Jurkat, Clone E6-1 (cell line): ENCODE measurements at places on chromosomes 1 and 21.

- no peak for DNase-seq
These were observed 5.4 kb downstream of the SPEN start for GRCh38 chr1:15852828-15853302.

DNA sequence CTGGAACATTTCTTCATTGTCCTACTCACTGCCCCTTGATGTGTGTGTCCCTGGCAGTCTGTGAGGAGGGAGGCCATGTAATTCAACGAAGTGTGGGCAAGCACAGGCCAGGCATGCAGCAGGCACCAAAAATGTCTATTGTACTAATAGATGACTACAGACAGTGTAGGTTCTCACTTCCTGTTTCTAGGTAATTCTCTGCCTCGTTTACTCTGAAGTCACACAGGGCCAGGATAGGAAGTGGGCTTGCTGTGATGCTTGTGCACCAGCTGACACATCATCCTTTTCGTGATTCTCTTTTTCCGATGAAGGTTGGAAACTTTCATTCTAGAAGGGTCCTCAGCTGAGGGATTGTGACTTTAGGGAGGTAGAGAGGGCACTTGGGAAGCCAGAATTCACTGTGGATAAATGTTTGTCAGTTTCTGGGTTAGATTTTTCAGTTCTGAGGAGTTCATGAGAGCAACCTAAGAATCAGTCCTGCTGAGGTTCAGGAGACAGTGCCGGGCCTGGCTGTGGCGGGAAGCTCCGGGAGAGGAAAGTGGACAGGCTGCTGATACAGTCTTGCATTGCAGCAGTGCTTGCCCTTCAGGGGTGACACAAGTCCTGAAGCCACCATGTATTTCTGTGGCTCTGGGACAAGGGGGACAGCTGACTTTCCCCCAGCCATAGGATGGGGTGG is 4.3 kb upstream of the CSF1 start:
- peak; percentile 70 for DNase-seq

GRCh38 chr1:40856656-40857302 is 5.4 kb downstream of the CITED4 start:
- DNase-seq = no peak

- DNase-seq = no peak
These were observed 325.8 kb downstream of the SMYD3 start for GRCh38 chr1:246181241-246181640.

DNA sequence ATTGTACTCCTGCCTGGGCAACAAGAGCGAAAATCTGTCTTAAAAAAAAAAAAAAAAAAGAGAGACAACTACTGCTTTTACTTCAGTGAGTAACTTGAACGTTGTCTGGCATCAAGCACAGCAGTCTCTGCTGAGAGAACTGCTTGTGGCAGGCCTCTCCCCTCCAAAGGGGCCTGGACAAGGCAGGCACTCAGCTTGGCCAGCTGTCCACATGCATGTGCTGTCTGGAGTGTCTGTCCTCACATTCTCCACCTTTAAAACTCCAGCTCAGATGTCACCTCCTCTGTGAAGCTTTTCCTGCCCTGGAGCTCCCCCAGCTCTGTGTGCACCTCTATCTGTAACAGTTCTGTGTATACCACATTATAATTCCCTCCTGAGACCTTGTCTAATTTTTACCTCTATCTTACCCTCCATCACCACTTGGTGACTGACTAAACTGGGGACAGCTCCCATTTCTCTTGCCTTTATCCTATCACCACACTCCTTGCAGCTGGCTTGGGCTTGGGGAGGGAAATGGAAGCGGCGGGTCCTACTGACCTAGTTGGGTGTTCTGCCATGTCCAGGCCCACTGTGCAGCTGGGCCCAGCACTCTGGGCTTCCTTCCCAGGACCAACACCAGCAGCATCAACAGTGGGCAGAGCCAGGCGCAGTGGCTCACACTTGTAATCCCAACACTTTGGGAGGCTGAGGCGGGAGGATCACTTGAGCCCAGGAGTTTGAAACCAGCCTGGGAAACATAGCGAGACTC is 71.4 kb upstream of the ARTN start:
- DNase-seq = no peak

GRCh38 chr1:240607006-240607405 is 4.9 kb downstream of the GREM2 start:
- DNase-seq = no peak

DNA sequence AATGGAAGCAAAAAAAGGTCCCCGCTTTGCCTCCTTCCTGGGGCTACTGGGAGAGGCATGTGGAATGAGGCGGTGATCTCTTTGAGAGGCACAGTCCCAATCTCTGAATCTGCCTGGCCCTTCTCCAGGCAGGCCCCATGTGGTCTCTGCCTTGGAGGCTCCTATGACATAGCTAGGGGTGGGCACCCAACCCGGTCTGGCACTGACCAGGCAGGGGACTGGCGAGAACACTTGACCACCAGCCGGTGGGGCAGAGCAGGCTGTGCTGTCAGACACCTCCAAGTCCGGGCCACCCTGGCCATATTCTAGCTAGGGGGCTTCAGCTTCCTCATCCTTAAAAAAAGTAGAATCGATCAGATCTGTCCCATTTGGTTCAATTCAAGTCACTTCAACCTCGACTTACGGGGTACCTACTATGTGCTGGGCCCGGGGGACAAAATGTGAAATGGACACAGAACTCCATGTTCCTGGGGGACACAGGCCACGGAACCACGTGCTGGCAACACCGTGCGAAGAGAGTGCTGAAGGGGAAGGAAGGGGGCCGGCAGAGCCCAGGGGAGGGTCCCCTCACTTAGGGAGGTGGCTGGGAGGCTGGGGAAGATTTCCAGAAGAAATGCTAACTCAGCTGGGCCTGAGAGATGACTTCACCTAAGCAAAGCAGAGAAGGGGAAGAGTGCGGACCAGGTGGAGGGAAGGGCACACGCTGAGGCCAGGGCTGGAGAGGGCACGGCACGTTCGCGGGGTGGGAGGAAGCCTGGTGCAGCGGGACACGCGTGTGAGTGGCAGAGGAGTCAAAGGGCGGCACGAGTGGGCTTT is 33.3 kb downstream of the HSPG2 start:
- no peak for DNase-seq

GRCh38 chr1:181651276-181651675 is 168.0 kb downstream of the CACNA1E start:
- no peak for DNase-seq
